ENCODE measurements at places on chromosomes 1 and 21.

DNA sequence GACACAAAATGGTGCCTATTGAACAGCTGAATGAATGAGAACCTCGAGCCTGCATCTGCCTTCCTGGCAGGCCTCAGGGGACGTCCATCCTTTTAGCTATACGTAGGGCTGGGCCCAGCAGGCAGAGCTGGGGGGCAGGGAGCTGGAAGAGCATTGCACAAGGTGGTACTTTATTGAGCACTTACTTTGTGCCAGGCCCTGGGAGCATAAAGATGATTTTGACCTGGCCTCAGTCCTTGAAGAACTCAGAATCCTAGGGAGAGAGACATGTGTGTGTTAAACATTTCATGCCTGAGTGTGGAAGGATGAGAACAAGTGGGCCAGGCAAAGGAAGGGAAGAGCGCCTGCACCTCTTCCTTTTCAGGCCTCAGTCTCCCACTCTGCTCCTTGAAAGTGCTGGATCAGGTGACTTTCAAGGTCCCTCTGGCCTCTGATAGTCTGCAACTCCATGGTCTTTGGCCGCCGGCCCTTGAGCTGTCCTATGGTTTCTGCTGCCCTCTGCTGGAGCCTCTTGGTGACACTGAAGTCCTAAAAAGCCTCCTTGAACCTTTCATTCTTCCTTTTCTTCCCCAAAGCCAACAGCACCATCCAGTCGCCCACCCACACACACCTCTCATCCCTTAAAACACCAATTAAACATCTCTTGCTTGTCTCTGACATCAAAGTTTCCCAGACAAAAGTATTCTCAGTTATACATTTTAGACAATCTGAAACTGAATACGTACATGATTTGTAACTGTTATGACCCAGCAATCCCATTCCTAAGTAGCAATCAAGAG is 3.5 kb upstream of the PEAR1 start:
- peak; percentile 57 for DNase-seq

GRCh38 chr1:7719468-7720094 is 51.5 kb upstream of the VAMP3 start:
- DNase-seq, result no peak

GRCh38 chr1:222781251-222781650 is 33.6 kb upstream of the DISP1 start:
- DNase-seq, result no peak

DNA sequence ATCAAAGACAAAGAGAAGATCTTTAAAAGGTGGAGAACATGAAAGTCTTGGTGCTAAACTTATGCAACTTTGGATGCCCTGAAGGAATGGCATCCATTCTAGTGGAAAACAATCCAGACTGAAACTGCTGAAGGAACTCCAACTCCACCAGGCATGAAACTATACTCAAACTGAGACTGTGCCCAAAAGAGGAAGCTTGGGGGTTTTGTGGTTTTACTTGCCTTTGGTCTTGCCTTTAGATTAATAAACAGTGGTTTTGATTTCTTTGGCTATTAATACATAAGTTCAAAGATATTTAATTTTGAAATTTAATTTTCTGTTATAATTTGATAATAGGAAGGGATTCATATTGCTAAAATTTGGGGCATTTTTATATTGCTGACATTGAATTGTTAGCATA is 17.4 kb upstream of the SLC30A10 start:
- no peak for DNase-seq

GRCh38 chr1:182666706-182667105 is 17.7 kb downstream of the RGS8 start:
- DNase-seq, result no peak

DNA sequence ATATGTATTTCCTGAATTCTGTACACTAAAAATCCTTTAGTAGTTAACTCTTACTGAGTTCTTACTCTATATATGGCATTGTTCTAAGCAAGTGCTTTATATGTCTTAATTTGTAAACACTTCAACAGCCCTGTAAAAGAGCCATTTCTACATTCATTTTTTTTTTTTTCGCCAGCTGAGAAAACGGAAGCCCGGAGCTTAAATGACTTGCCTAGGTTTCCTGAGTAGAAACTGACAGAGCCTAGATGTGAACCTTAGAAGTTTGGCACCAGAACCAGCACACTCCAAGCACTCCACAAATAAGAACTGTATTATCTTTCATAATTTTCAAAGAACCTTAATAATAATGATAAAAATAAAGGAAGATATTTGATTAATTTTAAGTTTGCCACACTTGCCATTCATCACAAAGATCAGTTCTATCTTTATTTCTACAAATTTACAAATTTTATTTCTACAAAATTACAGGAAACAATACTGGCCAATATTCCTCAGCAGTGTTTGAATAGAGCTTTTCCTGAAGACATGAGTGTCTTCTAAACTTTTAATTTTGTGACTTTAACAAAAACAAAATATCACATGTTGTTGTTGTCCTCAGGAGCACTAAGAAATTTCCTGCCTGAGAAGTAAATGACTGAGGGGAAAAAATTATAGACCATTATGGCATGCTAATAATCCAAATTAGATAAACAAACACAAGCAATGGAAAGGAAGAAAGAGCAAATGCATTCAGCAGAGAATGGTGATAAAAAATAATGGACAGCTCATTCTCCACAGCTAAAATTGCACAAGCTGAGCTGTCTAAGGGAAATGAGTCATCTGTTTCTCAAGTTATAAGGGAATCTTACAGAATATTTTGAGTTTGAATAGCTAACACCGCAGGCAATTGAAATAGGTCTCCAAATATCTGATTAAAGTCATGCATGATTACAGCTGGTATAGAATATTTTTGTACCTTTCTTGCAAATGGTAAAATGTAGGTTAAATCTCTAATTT is 71.2 kb downstream of the DPYD start:
- DNase-seq, result no peak
